ENCODE measurements at places on chromosomes 6 and 20. TPM values are rescaled to one million over a fixed set of nuclear protein-coding genes. Genes with fewer than 3 reads are reported as not detected.

- DNase-seq, result no peak
Measured at GRCh38 chr20:17896771-17897369, 71.7 kb downstream of the SNX5 start.

DNA sequence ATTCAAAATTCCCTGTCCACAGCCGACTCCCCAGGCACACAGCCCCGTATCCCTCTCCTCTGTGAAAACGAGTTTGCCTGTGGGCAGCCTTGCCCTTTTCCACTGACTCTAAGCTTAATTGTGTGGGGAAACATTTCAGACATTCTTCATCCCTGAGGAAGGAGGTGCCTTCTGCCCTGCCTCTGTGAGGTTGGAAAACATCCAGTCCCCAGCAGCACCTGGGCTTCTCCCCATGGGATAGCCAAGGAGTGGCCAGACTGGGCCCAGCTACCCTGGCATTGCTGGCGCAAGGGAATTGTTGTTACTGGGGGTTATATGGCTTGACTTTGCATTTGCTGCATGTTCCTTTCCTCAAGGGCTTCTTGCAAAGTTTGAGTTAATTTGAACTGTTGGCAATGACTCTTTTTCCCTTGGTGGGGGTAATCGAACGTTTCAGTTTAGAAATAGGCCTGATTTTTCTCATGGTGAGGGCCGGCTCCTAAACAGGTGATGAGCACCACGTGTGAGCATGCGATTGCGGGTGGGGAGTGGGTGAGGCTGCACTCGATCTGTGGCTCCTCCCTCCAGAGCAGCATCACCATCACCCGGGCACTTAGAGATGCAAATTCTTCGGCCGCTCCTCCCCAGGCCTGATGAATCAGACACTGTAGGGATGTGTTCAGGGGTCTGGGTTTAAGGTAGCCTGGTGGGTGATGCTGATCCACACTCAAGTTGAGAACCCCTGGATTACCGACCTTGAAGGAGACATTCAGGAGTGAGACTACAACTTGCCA, 29.9 kb downstream of the GABRR2 start:
- no peak for DNase-seq

DNA sequence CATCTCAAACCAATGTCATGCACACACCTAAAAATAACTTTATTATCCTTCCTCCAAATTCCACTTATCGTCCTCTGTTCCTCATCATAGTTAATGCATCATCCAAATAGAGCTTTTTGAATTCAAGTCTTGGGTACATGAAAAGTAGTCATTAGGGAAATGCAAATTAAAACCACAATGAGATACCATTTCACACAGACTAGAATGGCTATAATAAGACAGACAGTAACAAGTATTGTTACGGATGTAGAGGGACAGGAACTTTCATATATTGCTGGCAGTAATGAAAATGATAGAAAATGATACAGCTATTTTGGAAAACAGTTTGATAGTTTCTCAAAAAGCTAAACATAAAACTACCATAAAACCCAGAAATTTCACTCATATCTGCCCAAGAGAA, 59.1 kb downstream of the FHL5 start:
- no peak for DNase-seq

DNA sequence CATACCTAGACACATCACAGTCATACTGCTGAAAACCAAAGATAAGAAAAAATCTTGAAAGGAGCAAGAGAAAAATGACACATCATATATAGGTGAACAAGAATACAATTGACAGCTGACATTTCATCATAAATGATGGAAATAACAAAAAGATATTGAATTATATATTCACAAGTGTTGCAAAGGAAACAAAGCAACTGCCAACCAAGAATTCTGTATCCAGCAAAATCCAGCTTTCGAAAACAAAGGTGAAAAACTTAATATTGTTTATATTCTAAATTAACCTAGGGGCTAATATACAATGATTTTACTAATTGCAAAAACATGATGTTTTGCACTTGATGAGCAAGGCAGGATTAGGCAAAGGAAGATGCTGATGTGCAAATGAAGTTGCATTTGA, 84.3 kb downstream of the MOXD1 start:
- DNase-seq, result no peak

The EDN3 gene
- not detected for total RNA-seq

The DPPA5 gene
- total RNA-seq, result not detected

All from Daoy (cell line).